ENCODE measurements at places on chromosomes 12 and 14.

DNA sequence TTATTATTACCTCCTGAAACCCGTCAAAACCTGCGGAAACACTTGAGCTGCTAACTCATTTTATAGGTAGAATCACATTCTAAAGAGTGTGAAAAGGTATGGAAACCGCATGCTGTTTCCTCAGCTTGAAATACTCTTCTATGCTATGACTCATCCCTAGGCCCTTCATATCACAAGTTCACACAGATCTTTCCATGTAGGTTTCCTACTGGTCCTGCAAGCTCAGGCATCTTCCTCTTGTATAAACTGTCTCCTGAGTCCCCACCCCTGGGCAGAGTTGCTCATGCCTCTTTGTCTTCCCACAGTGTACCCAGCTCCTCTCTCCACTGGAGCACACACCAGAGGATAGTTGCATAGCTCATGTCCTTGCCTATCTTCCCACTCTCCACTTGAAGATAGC lies 84.7 kb downstream of the CMAS start:
- no peak for DNase-seq

DNA sequence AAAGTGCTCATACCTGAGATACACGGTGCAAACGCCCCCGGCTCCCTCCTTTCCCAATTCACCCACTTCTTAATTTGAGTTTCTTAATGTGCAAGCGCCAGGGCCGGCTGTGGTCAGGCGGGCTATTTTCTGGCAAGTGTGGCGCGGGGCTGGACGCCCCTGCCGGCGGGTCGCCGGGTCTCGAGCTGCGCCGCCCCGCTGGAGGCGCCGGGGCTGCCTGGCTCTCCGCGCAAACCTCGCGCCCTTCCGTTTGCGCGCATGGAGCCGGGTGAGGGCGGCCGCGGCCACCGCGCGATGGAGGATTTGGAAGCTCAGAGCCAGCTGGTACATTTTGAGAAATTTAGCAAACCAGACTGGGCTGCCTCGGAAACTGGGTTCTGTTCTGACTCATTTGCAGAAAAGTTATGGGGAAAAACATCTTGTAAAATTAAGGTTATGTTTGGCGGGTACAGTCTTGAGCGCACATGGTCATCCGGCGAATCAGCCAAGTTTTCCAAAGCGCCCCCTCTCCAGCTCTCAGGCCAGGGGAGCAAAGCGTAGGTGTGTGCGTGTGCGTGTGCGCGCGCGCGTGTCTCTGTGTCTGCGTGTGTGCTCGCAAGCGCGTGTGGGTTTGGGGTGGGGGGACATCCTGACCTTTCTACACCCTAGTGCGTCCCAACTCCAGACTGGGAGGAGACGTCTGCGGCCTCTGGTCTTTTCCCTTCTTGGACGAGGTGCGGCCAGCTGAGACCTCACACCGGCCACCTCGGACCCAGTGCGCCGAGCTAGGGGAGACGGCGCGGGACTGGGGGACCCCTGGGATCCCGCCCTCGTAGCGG lies 6.5 kb upstream of the OTX2 start:
- DNase-seq: no peak

DNA sequence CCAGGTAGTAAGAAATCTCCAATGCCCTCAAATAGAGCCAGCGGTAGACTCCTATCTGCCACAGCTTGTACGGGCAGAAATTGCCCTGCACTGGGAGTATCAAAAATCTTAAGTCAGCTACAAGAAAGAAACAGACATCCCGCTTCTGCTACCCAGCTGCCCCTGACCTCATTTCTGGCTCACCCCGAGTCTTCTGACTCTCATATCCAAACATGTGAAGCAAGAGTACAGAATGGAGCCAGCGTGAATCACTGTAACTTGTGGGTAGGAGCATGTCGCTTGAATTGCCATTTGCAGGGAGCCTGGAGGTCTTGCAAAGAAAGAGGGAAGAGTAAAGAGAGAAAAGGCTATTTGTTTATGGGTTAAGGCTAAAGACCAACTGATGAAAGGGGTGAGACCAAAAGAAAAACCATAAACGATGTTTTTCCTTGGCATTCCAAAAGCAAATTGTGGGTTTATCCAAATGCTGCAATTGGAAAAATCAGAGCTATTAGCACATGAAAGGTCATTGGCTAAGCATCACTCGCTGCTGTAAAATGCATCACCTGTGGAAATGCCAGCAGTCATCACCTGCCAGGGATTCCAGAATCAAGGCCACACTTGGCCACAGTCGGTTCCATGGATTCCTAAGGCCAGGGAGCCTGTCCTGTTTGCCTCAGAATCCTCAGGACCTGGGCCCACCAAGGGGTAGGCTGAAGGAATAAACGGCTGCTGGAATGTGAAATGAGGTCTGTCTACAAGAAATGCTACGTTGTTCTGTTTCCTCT lies 86.6 kb downstream of the FOXN3 start:
- DNase-seq: no peak

DNA sequence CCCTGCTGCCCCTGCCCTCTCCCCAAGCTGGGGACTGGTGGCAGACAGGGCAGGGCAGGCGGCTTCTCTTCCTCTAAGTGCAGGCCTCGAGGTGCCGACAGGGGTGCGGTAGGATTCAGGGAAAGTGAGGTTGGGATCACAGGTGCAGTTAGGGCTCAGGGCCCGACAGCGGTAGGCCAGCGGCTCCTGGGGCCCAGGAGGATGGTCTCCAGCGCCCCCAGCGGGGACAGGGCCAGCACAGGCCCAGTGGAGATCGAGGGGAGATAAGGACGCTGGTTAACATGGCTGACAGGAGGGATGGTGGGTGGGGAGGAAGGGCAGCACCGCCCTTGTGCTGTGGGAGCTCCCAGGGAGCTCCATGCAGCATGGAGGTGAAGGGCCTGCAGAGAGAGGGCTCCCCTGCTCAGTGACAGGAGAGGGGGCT lies 935 bp upstream of the CRIP1 start:
- no peak for DNase-seq

GRCh38 chr14:77026930-77027537 lies 1.5 kb downstream of the IRF2BPL start:
- no peak for DNase-seq

- no peak for DNase-seq
Observed at GRCh38 chr12:121990114-121990647, 31.5 kb upstream of the BCL7A start.

- DNase-seq: no peak
Observed at GRCh38 chr12:114697243-114697716, 13.3 kb upstream of the TBX3 start.

DNA sequence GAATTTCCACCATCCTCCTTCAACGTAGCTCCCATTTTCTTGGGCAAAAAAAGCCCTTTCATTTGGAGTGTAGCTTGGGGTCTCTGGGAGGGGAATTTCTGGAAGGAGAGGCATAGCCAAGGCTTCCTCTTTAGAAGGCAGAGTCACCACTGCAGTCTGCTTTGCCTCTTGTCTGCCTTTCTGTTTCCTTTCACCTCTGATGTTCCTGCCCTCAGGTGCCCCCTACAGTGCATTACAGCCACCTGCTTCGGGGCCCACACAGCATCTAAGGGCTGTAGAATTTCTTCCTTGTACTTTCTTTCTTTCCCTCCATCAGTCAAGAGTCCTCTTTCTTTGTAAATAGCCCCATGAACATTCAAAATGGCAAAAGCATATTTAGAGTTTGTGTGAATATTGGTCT lies 1313.9 kb downstream of the TMEM121 start:
- no peak for DNase-seq

DNA sequence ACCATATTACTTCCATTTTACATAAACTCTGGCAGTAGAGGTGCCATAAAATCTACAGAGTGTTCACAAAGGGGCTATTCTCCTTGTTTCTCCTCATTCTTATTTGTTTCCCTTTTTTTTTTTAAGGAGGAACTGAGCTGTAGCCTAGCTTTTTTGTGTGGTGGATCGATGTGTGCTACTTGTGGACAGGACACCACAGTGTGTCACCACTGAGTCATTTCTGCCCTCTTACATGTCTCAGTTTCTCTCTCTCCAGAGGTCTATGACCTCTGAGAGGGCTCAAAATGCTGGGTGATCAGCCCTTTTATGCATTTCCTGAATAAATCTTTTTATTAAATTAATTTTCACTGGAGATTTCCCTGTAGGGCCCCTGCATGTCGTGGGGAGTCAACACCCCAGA lies 370.2 kb downstream of the ADGRD1 start:
- no peak for DNase-seq

- DNase-seq: no peak
Observed at GRCh38 chr14:89188492-89188891, 228.5 kb downstream of the FOXN3 start.

GRCh38 chr12:98352218-98352811 lies 163.1 kb upstream of the TMPO start:
- no peak for DNase-seq

- no peak for DNase-seq
Observed at GRCh38 chr12:32811686-32812392, 56.1 kb upstream of the YARS2 start.

- DNase-seq: no peak
Observed at GRCh38 chr12:69435644-69436043, 34.5 kb upstream of the FRS2 start.

GRCh38 chr14:20781803-20782202 lies 735 bp downstream of the RNASE6 start:
- DNase-seq: no peak

GRCh38 chr12:4866299-4866698 lies 43.4 kb upstream of the KCNA1 start:
- DNase-seq: no peak

- no peak for DNase-seq
Observed at GRCh38 chr12:59499774-59500173, 96.1 kb upstream of the SLC16A7 start.

DNA sequence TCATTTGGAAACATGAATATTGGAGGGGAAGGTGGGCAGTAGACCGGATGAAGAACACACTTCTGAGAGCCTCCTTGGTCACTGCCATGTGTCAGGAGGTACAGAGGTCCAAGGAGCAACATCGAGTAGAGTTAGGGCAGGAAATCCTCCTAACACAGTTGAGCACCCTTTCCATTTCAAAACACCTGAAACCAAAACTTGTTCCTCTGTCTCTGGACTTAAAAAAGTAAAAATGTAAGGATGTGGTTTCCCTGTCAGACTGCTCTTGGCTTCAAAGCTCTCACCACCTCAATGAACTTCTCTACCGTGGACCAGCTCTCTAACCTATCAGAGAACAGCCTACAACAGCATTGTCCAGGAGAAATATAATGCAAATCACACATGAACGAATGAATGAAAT lies 573.9 kb downstream of the NOVA1 start:
- DNase-seq: no peak

GRCh38 chr12:56293795-56294194 lies 6.3 kb downstream of the CS start:
- no peak for DNase-seq

- no peak for DNase-seq
Observed at GRCh38 chr14:56125772-56126636, 7.8 kb downstream of the PELI2 start.

- no peak for DNase-seq
Observed at GRCh38 chr14:33908540-33909223, 42.2 kb downstream of the EGLN3 start.

DNA sequence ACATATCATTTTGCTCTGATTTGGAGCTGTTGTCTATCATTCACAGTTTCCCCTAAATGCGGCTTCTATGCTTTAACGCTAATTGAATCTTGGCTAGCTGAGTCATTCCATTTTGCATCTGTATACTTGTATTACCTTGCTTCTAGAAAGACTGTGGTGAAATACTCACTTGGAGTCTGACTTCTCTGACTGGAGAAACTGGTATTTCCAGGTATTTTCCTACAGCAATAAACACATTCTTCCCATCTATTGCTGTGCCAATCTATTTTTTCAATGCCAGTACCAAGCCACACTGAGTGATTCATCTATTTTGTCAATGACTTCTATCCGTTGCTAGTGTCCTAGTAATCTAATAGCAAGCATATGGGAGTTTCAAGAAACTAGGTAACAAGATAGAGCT lies 76.0 kb upstream of the ST8SIA1 start:
- no peak for DNase-seq

DNA sequence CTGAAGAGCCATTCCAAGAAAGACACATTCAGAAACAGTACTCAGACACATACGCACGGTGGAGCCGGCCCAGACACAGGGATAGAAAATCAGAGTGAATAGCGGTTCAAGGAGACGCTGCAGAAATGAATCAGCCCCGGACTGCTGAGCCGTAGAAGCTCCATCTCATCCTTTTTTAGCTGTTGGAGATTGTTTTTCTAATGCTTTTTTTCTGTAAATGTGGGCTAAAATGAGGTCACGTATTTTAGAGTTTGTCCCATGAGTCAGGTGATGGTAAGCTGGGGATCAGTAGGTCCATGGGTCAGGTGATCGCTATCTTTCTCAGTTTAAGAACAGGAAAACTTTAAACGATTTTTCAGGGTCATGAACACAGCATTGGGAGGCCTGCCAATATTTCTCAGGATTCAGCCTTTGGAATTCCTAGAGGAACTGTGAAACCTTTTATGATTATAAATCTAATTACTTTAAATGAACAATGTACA lies 202.4 kb downstream of the ITPR2 start:
- no peak for DNase-seq

GRCh38 chr14:34770901-34771300 lies 56.5 kb upstream of the CFL2 start:
- DNase-seq: no peak

DNA sequence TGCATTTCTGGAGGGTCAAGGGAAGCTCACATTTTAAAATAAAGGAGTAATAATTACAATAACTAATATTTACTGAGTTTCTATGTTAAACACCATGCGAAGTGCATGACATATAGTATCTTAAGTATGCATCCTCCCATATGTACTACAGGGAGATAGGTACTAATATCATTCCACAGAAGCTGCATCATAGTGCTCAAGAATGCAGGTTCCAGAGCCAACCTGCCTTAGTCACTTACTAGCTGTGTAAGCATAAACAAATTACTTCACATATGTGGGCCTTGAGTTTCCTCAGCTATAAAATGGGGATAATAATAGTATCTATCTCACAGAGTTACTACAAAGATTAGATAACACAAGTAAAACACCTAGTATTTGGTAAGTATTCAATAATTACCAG lies 18.3 kb downstream of the ARMH4 start:
- DNase-seq: no peak

DNA sequence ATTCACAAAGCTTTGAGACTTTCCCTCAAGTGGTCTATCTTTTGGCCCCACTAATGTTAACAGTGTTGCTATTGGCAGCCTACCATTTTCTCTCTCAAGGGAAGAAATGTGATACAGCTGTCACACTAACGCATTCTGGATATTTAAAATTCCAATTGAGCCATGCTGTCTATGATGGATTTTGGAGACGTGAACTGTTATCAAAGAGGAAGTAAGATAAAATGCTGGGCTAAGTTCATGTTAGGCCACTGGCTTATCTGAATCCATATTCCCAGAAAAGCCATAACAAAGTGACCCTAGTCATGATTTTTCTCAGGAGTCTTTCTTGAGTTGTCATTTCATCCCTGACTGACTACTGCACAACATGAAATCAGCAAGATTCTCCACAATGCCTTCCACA lies 200.2 kb downstream of the PHLDA1 start:
- DNase-seq: no peak

GRCh38 chr12:42908712-42909111 lies 319.2 kb upstream of the PRICKLE1 start:
- no peak for DNase-seq

DNA sequence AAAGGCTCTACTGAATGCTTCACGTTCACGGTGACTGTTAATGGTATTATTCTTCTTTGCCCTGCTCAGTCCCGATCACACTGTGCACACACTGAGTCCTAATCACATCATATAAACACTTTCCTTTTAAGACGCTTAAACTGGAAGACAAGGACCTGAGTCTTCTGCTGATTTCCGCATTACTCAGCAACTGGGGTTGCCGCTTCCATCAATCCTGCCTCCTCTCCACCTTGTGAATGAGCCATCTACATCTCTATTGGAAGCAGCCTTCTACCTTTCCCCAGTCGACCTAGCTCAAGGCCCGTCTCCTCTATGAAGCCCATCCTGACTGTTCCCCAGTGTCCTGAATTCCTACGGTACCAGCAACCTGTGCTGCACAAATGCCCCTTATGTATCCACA lies 104.7 kb downstream of the NCOR2 start:
- DNase-seq: no peak
